Activated naive CD4-positive, alpha-beta T cell treated with Interleukin-2 at 50 U/mL for 16 hours (primary cell): ENCODE measurements at places on chromosomes 12 and 14.

GRCh38 chr14:93953263-93953662 is 23.1 kb downstream of the ASB2 start:
- no peak for DNase-seq

GRCh38 chr14:56858422-56858821 is 48.1 kb upstream of the OTX2 start:
- no peak for DNase-seq

DNA sequence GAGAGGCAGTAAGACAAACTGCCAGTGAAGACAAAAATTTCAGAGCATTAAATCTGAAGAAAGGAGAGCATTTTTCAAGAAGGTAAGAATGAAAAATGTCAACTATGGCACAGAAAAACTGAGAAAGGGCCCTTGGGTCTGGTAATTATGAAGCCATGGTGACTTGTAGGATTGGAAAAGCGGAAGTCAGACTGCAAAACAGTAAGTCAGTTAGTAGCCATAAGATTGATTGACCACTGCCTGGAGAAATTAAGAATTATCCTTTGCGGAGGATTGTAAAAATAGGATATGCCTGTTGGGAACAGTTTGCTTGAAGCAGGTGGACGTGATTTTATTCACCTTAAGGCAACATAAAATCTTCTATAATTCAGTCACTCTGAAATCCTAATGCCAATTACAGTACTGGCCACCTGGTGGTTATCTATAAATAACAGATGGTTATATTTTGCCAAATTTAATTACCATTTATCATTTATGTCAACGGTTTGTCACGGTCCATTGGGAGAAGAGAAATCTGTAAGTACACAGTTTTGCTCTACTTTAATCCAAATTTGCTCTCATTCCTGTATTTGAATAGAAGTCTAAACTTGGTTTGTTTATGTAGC is 127.1 kb upstream of the CNTN1 start:
- DNase-seq = no peak

DNA sequence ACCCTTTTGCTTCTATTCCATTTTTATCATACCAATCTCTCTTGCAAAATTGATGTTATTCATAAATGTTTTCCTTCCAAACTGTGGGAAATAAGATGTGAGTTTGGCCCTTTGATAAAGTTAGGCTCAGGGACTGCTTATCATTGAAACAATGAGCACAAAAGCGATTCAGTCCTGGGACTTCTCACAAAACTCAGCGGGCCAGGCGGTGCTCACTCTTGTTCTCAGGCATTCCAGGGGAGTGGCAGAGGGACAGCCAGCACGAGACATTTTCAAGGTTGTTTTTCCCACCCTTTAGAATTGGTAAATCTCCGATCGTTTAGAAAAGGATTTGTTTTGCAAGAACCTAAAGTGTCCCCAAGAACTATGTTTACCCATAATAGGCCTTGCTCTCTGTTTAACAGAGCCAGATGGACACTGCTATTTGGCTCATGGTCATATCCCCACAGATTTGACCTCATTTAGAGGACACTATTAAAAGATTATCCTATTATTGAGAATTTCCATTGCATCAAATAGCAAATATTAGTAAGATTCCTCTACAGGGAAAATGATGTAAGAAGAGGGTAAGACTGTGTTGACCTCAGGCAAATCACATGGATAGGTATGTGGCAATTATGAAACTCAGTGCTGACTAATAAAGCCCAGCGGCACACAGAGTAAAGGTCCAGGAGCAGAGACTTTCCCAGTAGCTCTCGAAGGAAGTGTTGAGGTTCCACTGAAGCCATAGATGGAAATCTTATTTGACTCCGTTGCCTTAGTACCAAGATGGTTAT is 102.7 kb upstream of the USP44 start:
- no peak for DNase-seq

- DNase-seq = no peak
Observed at GRCh38 chr14:96285667-96286066, 29.7 kb downstream of the BDKRB1 start.

DNA sequence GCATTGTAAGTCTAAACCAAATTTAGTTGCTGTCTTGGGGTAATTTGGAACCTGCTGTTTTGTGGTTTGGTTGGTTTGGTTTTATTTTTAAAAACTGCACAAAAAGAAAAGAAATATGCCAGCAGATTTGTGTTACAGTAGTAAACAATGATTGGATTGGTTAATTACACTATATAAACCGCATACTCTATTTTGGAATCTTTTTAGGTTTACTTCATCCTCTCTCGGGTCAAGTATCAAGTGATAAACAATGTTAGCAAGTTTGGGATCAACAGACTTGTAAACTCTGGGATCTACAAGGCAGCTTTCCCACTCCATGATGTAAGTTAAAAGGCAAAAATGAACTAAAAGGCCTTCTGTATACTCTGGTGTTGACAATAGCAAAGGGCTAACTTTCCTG is 132.4 kb downstream of the ANO6 start:
- DNase-seq = no peak

DNA sequence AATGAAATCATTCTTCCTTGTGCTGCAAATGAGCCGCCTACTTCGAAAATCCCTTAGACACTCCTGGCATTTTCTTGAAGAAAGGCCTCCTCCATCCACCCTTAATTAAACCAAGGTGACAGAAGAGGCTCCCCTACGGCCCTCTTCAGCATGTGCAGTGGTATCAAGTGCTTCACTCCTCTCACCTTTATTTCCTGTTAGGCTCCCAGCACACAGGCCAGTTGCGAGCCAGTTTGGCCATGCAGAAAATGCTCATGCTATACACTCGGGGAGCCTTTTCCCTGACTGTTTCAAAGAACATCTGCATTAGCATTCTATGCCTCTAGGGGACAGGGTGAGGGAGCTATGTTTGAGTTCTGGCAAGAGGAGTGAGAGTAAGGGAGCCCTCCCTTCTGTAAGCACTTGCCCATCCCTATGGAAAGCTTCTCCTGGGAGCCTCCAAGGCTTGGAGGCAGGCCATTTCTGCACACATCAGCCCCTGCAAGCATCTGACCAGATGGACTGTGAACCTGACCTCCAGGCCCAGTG is 291.5 kb downstream of the RPS29 start:
- no peak for DNase-seq

DNA sequence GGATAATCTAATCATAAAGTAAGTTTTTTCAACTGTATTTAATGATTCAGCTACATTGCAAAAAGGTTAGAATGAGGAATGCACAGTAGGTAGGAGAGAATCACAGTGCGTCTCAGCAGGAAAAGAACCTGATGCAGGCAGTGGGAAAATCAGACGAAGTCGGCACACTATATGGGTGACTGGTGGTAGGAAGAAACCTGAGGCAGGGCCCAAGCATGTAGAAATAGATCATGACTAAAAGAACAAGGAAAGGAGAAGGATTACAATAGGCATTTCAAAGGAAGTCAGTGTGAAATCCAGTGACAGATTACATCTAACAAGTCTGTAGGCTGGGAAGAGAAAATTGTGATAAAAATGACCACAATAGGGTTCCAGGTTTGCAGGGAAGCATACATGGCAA is 267.0 kb downstream of the MED13L start:
- no peak for DNase-seq
